Motor neuron (in vitro differentiated cells): ENCODE measurements at places on chromosomes 6 and 20. TPM values are rescaled to one million over a fixed set of nuclear protein-coding genes. Genes with fewer than 3 reads are reported as not detected.

Gene SLC32A1
- 0.71 and 0.81 TPM in 2 replicates for total RNA-seq

DNA sequence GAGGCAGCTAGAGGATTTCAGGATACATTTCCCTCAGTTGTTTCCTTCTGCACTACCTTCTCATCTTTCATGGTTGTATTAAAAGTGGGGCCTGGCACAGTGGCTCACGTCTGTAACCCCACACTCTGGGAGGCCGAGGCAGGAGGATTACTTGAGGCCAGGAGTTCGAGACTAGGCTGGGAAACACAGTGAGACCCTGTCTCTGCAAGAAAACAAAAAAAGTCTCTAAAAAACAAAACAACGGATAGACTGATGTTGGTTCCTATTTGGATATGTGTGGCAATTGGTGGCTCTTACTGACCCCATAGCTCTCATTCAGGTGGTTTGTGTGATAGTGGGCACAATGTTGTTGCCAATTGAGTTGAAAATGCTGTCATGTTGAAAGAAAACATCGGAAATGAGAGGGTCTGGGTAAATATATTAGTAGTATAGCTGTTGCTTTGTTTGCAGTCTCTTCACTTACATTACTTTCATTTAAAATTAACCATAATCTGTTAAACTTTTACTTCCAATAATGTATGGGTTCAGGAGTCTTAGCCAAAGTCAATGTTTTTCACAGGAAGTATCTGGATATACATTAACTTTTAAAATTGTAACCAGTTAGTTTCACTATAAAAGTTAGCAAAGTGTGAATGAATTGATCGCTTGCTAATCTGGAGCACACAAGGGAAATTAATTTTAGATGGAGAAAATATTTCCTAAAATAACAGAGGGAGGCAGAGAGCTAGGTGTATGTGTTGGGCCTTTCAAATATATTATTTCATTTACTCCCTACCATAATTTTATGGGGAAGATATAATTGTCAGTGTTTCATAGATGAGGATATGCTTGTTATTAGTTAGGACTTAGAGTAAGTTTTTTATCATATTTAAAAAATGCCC, 31.1 kb downstream of the UTRN start:
- no peak for ATAC-seq

Gene THBS2
- 2.7 and 4.1 TPM in 2 replicates for total RNA-seq

- no peak for ATAC-seq
Observed at GRCh38 chr6:8619853-8620252, 184.5 kb upstream of the SLC35B3 start.

- ATAC-seq: no peak
Observed at GRCh38 chr6:157983406-157984119, 1.9 kb downstream of the SYNJ2 start.

GRCh38 chr6:111417181-111417585, 65.8 kb downstream of the REV3L start:
- ATAC-seq: peak; percentile 96

Gene SLC17A3
- total RNA-seq: not detected in 2 replicates

DNA sequence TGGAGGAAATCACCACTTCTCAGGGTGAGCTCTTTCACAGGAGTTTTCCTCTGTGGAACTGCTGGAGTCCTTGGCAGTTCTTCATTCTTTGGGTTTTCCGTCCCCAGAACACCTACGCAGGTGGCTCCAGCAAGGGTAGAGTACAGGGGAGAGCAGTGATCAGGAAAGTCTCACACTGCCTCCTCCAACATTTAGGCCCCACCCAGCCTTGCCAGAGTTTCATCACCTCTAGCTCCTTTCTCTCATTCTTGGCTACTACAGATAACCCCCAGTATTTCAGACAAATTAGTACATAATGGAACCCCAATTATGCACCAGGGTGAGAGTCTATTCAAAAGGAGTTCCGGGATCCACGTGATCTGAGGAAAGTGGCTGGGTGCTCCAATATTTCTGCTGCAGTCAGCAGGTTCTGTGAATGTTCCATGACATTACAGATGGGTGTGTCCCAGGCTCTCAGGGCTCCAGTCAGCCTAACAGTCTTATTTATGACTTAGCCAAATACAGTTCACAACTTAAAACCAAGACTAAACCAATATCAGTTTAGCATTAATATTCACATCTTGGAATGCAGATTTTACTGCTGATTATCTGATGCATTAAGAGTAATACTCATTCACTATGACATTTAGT, 44.6 kb downstream of the GPR63 start:
- no peak for ATAC-seq

Gene DYNLT2
- total RNA-seq: 2.4 and 3.7 TPM in 2 replicates

DNA sequence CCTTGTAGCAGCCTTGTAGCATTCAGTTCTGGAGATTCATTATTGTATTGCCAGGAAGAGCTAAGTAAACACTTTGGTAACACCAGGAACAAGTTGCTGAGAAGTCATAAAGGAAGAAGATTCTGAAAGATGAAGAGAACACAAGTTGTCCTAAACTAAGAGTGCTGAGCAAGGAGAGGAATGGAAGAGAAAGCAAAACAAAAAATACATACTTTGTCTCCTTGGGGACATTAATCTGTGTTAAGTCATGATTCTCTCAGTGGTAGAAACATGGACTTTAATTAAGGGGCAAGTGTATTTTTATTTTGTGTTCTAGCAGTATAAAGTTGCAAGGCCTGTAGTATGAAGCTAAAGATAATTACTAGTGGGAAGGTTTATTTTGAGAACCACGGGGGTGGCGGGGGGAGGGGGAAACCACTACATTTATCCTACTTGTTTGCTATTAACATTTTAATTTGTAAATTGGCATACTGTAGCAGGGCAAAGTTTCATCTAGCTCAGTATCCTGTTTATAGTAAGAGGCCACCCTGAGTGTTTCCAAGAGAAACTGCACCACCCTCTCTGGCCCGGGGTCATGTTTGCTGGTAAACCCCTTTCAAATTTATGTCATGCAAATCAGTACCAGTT, 463.0 kb downstream of the CDKAL1 start:
- no peak for ATAC-seq

DNA sequence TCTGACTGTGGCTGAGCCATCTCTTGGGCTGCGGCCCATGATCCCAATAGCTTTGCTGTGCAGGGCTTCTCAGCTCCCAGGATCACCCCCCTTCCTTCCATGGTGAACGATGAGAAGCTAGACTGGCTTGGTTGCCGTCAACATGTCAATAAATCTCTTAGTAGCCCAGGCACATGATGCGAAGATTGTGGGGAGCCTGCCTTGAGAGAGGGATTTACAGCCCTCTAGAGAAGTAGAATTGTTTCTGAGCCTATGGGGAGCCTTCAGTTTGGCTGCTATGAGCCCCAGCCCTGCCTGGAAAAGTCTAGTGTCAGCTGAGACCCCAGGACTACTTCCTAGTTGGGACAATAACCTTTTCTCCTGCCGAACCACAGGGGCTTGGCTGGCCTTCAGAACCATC, 3.3 kb upstream of the PIGT start:
- ATAC-seq: no peak

GRCh38 chr6:168105813-168106632, 27.0 kb upstream of the FRMD1 start:
- no peak for ATAC-seq

DNA sequence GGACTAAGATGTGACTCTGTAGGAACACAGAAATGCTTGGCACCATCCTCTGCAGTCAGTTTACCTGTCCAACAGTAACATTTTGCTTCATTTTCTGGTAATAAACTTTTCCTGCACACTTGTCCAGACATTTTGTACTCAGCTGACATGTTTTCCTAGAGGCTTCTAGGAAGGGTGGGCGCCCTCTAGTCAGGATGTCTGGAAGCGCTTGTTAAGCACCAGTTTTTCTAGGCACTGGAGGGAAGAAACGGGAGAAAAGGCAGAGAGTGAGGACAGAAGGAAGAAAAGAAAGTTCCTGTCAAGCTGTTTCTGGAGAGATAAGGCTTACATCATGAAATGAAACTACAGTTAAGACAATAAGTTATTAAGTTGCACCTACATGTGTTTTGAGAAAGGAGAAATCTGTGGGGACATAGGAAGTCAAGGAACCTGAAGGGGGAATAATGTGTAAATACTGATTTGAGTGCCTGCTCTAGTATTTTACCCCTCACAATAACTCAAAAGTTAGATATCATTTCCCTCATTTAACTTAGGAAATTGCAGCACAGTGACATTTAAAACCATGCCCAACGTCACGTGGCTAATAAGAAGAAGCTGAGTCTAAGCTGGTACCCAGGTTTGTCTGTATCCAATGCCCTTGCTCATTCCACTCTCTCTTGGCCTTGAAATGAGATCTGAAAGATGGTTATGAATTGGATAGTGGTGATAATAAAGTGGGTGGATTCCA, 42.7 kb upstream of the TNFRSF21 start:
- ATAC-seq: no peak

Gene DPPA5
- not detected in 2 replicates for total RNA-seq

Gene SLC29A1
- 56.1 and 58.8 TPM in 2 replicates for total RNA-seq

Gene CSE1L
- total RNA-seq: 59.5 and 66.8 TPM in 2 replicates

Gene C6orf58
- 0.96 TPM in 1 of 2 replicates, not detected in the other for total RNA-seq

DNA sequence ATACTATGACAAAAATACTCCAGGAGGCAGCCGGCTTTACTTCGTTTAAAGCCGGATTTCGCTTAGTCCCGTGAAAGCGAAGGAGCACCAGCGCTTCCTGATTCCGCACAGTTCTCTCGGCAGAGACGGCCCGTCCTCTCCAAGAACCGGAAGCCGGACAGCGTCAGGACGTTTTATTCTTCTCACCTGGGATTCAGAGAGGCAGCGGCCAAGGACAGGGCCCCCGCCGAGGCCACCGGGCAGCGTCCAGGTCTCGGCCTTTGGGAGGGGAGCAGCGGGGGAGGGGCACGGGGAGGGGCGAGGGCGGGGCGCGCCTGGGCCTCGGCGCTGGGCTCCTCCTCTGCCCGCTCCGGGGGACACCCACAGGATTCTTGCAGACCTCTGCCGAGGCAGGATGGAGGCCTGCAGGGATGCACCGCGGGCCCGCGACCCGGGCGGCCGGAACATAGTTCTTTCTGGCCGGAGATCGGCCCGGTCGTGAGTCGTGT, 2.8 kb upstream of the DIDO1 start:
- no peak for ATAC-seq
